Large intestine (tissue), 12 donors: ENCODE measurements at places on chromosomes 7 and 10. TPM values are rescaled to one million over a fixed set of nuclear protein-coding genes. Genes with fewer than 3 reads are reported as not detected.

Gene SFTPA2
- not detected for polyA plus RNA-seq

Gene C7orf33
- polyA plus RNA-seq = not detected

Gene PUS7
- 14.4 TPM for polyA plus RNA-seq

DNA sequence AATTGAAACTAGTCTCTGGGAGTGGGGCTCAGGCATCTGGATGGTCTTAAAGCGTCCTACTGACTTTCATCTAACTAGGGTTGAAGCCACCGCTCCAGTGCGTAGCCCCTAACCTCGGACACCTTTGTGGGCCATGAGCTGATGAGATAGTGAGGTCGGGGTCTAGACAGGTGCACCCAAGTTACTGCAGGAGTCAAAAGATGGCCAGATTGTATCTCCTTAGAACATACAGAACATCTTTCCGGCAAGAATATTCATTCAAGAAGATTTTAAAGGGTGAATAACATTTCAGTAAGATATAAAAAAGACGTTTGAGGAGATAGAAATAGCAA lies 20.6 kb downstream of the RBM17 start:
- no peak for DNase-seq

- no peak for DNase-seq
Observed at GRCh38 chr10:131571346-131571745, 259.8 kb upstream of the TCERG1L start.

DNA sequence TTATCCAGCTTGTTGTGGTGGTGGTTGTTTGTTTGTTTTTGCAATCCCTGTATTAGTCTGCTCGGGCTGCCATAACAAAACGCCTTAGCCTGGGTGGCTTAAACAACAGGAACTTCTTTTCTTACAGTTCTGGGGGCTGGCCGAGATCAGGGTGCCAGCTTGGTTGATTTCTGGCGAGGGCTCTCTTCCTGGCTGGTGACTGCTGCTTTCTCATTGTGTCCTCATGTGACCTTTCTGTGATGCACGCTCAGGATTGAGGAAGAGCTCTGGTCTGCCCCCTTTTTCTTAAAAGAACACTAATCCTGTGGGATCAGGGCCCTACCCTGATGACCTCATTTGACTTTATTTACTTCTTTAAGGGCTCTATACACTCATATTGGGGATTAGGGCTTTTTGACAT lies 107.1 kb upstream of the NRP1 start:
- DNase-seq = no peak

GRCh38 chr7:116734710-116735109 lies 62.7 kb downstream of the MET start:
- DNase-seq = no peak

GRCh38 chr10:89062861-89063260 lies 72.3 kb downstream of the FAS start:
- DNase-seq = no peak

DNA sequence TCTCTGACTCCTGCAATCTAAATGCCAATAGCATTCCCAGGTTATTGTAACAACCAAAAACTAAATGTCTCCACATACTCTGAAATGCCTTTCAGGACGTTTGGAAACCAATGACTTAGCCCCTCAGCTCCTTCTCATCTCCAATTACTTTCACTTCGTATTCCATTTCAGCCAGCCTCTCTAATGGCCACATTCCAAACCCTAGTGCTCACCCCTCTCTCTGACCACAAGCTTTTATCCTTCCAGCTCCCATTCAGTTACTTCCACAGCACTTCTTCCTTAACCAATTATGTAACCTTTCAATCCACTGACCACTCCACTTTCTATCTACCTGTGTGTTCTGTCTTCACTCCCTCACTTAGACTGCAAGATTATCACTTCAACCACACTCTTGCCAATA lies 4.3 kb downstream of the NOC3L start:
- no peak for DNase-seq

DNA sequence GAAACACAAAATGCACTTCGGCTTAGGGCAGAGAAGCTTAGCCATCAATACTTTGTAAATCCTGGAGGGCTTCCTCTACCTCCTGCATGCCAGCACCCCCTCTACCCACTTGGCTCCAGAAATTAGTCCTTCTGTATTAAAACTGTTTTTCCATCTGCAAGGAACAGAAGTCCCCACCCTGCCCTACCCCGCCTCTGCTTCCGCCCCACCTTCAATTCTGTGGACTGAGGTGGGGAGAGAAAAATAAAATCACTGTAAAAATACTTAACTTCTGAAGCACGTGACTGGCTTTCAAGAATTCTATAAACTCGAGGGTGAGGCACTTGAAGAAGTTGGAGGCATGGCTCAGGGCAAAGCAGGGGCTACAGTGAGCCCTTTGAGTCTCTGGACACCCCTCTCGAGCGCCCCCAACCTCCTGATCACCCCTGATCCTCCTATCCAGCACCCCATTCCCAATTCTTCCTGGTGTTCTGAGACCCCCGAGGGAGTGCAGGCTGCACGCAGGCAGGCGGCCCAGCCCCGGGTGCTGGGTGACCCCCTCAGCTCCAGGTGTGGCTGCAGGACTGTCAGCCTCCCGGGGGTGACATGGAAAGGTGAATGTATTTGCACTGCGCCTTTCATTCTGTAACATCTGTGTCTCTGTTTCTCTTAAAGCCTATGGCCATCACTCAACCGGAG lies 7.3 kb upstream of the KIAA1217 start:
- no peak for DNase-seq
